Activated CD8-positive, alpha-beta memory T cell treated with anti-CD3 and anti-CD28 coated beads for 1 hour (primary cell): ENCODE measurements at places on chromosomes 16 and 17.

- no peak for DNase-seq
Observed at GRCh38 chr17:73292031-73292531, 19.7 kb downstream of the CDC42EP4 start.

DNA sequence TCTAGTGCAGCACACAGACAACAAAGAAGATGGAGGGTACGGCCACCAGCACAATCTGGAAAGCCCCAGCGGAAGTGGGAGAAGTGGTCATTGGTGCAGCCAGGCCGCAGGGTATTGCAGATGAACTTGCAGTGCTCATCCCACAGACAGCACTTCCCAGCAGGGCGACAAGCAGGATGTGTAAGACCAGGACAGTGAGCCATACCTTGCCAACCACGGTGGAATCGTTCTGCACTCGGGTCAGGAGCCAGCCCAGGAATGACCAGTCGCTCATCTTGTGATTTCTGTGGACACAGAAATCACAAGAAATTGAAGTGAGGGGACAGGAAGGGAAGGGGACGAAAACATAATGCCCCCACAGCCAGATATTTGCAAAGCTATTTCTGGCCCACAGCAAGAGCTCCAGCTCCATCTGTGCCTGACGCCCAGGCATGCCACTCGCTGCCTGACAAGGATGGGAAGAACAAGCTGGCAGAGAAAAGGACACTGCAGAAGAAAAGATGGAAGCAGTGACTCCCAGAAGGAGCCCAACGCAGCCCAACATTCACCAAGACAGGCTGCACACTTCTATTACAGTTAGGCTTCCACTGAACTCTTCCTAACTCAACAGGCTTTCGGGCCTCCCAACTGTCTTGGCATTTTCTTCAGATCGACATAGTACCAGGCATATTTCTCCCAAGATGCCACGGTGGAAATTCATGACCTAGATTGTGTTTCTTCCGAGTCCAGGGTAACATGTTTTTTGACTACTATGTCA lies 17.5 kb upstream of the MYO18A start:
- DNase-seq = no peak

DNA sequence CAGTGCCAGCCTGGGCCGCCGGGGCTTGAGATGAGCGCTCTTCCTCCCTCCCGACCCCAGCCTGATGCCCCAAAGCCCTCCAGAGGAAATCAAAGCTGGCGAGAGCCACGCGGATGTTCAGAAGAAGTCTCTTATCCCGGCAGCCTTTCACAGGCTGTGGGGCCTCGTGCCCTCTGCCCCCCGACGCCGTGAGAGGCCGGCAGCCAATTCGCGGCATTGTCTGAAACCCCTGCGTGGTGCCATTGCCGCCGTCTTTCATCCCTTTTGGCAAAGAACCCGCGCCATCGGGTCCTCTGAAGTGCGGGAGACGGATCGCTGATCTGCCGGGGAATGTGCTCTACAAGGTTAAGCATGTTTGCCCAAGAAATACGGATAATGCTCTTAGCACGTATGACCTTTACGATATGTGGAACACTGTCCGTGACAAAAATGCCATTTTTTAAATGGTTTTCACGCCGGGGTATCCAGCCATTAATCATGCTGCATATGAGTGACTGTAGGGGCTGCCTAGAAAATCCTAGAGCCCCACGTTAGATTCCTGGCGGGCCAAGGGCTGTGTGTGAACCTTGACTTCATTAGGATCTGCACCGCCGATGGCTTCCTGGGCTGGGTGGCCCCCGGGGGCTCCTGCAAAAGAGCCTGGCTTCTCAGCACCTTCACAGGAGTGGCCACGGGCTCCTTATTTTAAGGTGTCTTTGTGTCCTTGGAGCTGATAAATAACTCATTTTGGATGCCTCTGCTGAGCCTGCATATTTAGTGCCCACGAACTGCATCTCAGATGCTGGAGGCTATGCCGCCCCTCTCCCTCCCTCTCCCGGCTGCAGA lies 165.1 kb upstream of the TNRC6C start:
- no peak for DNase-seq

DNA sequence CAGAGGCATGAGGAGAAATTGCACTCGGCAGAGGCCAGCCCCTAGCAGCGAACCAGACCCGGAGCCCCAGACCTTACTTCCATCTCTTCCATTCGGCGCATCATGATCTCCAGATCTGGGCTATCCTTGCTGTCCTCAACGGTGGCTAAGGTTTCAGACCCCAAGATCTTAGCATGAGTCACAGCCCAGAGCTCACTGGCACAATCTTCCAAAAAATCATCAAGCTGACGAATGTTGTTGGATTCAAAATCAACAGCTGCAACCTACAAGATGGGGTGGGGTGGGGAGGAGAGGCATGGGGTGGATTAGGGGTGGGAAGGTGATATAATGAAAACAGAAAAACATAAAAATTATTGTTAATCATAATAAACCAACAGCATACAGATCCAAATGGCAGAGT lies 39.7 kb upstream of the PITPNM3 start:
- no peak for DNase-seq

GRCh38 chr17:17387017-17387497 lies 83.9 kb downstream of the NT5M start:
- no peak for DNase-seq

GRCh38 chr17:767076-767475 lies 15.0 kb downstream of the GLOD4 start:
- no peak for DNase-seq

DNA sequence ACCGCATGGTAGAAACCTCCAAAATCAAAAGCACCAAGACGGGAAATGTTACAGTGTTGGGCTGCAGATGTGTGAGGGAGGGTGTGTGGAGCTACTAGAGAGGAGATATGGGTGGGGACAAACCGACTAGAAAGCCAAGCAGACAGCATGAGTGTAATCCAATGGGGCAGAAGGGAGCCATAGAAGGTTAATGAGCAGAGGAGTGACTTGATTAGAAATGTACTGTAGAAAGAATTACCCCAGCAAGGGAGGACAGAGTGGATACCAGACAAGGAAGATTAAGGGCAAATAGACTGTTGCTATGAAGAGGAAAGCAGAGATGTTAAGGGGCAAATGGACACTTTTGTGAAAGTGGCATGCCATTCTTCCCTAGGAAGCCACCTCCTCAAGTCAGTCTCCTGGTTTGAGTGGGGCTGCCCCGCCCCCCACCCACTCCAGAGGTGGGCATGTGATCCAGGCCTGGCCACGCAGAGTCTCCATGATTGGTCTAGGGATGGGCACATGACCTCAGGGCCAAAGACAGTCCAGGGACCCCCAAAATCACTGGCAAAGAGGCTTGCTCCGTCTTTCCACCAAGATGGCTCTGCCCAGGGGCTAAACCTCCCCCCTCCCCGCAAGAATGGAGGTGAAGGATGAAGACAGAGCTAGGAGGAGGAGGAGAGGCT lies 4.3 kb downstream of the COTL1 start:
- no peak for DNase-seq

DNA sequence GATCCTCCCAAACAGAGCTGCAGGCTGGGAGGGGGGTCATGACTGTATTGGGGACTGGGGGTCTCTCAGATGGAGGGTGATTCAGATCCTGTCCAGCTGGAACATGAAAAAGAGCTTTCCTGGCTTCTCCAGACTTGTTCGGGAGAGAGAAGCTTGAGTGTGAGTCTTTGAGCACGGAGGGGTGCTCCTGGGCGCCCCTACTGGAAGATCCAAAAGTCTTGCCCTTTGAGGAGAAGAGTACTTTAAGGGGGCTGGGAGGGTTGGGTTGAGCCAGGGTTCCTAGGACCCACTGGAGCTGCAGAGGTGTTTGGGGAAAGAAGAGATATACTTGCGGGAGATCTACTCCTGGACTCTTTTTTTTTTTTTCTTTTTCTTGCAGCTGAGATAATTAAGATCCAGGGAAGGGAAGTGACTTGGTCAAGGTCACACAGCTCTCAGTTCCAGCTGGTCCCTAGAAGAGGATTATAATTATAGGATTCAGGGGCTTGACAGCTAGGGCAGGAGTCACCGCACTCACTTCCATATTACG lies 8.4 kb downstream of the RARA start:
- no peak for DNase-seq

GRCh38 chr16:29686740-29687332 lies 7.9 kb downstream of the QPRT start:
- no peak for DNase-seq

GRCh38 chr16:71626858-71627213 lies 852 bp downstream of the MARVELD3 start:
- no peak for DNase-seq

- no peak for DNase-seq
Observed at GRCh38 chr16:12679660-12680272, 123.9 kb downstream of the CPPED1 start.

GRCh38 chr16:1565083-1565805 lies 31.8 kb downstream of the TMEM204 start:
- DNase-seq = no peak

DNA sequence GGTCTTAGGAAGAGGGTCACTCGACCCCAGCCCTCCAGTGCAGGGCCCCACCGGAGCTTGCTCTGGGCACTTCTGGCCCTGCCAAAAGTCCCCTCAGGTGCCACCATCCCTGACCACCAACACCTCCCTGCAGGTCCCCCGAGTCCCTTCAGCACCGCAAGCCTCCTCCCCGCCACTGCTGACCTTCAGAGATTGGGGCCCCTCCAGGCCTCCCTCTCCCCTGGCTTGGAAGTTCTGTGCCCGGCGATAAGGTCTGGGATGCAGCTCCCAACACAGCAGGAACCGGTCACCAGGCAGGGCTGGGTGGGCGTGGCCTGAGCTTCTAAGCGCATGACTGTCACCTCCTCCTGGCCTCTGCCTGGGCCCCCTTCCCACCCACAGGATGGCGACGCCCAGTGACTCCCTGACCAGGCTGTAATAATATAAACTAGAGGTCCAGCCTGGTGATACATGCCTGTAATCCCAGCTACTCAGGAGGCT lies 11.2 kb downstream of the PIEZO1 start:
- DNase-seq = no peak

GRCh38 chr16:67252609-67253497 lies 4.1 kb downstream of the SLC9A5 start:
- no peak for DNase-seq

DNA sequence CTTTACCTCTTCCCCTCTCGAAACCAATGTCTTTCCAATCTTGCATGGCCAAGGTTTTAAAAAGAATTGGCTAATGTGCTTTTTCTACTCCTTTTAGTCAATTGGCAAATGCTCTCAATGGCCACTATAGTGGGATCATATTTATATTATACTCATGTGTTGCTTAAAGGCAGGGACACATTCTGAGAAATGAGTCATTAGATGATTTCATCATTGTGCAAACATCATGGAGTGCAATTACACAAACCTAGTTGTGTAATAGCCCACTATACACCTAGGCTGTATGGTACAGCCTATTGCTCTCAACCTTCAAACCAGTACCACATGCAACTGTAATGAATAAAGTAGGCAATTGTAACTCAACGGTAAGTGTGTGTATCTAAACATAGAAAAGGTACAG lies 180.9 kb downstream of the HS3ST3A1 start:
- no peak for DNase-seq

DNA sequence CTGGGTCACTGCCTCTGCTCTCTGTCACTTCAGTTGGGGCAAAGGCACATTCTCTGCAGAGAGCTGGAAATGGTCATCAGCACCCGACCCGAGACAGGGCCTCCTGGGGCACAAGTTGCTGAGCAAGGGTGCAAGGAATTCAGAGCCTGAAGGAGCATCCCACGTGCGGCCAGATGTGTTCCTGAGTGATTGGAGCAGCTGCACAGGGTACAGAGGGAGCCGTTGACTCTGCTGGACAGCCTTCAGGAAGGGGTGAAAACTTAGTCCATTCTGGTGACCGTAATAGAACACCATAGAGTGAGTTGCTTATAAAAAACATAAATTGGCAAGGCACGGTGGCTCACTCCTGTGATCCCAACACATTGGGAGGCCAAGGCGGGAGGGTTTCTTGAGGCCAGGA lies 106.8 kb downstream of the CCDC182 start:
- DNase-seq = no peak

GRCh38 chr17:62805234-62805633 lies 2.9 kb downstream of the MARCHF10 start:
- no peak for DNase-seq

GRCh38 chr16:11640987-11641817 lies 27.1 kb upstream of the SNN start:
- no peak for DNase-seq

GRCh38 chr16:14963281-14964173 lies 11.3 kb upstream of the PDXDC1 start:
- DNase-seq = no peak

- no peak for DNase-seq
Observed at GRCh38 chr17:180381-181244, 837 bp downstream of the DOC2B start.

DNA sequence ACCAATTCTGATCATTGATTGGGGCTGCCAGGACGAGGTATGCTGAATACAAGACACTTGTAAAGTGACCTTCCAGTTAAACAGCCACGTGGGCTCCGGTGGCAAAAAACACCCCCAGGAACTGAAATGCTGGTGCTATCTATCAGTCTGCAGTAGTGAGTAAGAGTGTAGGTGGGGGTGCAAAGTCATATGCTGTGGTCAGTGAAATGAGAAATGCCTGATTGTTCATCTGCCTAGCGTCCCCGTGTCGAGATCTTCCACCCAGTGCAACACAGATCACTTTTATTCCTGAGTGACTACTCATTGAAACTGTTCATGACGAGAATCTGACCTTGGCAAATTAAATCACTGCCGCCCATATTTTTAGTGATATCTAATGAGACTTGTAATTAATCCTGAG lies 806.5 kb upstream of the GOT2 start:
- DNase-seq = no peak

DNA sequence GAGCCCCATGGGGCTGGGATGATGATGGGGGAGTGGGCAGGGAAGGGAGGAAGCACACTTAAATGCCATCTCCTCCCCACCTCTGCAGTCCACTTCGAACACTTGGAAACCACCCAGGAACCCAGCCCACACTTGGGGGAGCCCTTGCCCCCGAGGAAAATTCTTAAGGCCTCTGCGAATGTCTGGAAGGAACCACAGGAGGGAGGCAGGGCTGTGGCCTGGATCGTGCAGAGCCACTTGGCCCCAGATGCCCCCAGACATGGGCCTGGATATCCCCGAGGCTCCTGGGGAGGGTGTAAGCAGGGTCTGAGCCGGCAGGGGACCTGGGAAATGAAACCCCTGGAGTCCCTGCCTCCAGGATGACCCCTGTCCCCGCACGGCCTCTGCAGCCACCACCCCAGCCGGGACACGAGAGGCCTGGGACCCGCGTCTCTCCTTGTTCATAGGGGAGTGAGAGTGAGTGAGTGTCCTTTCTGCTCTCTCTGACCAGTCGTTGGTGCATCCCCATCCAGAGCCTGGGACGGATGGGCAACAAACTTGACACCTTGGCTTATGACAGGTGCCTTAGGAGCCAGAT lies 11.8 kb upstream of the MTSS2 start:
- no peak for DNase-seq

GRCh38 chr16:68902003-68902968 lies 59.0 kb downstream of the TANGO6 start:
- DNase-seq = no peak

DNA sequence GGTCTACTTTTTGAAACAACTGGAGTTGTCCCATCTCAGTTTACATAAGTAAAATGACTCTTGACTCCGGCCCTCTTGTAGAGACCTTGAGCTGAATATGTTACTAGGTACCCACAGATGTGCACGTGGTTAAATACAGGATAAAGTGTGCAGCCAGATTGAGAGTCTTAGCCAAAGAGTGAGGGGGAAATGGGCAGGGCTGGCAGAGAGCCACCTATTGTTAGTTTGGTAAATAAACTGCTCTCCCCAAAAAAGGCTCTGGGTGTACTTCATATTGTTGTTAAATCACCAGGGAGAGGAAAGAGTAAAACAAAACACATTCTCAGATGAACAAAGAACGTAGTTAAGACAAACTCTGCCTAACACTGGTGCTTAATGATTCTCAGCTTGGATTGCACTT lies 20.3 kb downstream of the G6PC1 start:
- no peak for DNase-seq

- no peak for DNase-seq
Observed at GRCh38 chr17:56910509-56911235, 3.2 kb downstream of the TRIM25 start.

- no peak for DNase-seq
Observed at GRCh38 chr16:67860589-67861398, 12.1 kb upstream of the EDC4 start.
